ENCODE measurements at places on chromosomes 6 and 20.
A peak's percentile ranks its signal among the peaks of the same experiment; 100 is the strongest.

DNA sequence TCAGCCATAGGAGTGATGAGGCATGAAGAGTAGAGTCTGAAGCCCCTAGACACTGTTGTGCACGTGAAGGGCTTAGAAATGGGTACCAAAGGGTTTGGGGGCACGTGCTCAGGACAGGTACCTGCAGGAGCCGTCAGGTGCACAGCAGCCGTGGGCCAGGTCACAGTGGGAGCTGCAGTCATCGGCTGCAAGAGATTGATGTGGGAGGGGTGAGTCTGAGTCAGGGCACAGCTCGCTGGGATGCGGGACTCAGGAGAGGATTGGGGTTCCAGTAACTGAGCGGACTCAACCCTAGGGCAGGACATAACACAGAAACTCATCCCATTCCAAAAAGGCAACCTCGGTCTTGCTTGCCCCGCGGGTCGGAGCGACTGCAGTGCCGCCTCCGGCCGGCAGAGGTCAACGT lies 1.1 kb downstream of the DLK2 start:
- peak; percentile 83 for DNase-seq

GRCh38 chr6:131469130-131469529 lies 103.9 kb upstream of the ARG1 start:
- DNase-seq = no peak

- DNase-seq = no peak
These were observed 1076.1 kb upstream of the ADGRB3 start for GRCh38 chr6:67558985-67559384.

GRCh38 chr6:170371080-170371479 lies 64.5 kb downstream of the FAM120B start:
- no peak for DNase-seq

GRCh38 chr6:43287717-43288679 lies 10.1 kb upstream of the SLC22A7 start:
- DNase-seq = no peak

DNA sequence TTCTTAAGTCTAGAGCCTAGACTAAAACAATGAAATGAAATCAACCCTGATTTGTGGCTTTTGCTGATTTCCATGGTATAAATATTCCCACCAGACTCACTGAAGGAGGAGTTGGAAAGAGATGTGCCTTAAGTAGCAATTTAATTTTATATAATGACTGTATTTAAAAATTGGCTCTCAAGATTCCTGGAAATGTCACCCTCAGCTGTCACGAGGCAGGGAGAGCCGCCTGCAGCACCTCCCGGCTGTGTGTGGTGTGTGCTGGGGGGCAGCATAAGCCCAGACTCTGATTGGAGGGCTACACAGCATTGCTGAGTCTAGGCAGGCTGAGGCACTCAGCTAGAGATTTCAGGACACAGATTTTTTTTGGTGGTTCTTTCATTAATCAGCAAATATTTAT lies 40.6 kb upstream of the TMEM181 start:
- DNase-seq = no peak

DNA sequence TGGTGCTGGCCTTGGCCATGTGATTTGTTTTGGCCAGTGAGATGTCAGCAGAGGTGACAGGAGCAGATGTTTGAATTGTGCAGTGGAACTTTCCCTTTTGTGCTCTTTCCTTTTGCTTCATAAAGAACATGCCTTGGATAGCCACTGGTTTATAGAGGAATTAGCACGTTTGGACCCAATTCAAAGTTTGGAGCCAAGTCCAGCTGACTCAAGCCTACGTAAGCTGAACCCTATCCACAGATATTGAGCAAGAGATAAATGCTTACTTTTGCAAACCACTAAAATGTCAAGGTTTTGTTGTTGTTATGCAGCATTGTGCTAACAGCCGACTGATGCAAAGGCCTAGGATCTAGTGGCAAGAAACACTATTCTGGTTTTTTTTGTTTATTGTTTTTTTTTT lies 230.9 kb upstream of the CITED2 start:
- no peak for DNase-seq

GRCh38 chr6:91613481-91613880 lies 1026.6 kb upstream of the MAP3K7 start:
- DNase-seq = no peak

DNA sequence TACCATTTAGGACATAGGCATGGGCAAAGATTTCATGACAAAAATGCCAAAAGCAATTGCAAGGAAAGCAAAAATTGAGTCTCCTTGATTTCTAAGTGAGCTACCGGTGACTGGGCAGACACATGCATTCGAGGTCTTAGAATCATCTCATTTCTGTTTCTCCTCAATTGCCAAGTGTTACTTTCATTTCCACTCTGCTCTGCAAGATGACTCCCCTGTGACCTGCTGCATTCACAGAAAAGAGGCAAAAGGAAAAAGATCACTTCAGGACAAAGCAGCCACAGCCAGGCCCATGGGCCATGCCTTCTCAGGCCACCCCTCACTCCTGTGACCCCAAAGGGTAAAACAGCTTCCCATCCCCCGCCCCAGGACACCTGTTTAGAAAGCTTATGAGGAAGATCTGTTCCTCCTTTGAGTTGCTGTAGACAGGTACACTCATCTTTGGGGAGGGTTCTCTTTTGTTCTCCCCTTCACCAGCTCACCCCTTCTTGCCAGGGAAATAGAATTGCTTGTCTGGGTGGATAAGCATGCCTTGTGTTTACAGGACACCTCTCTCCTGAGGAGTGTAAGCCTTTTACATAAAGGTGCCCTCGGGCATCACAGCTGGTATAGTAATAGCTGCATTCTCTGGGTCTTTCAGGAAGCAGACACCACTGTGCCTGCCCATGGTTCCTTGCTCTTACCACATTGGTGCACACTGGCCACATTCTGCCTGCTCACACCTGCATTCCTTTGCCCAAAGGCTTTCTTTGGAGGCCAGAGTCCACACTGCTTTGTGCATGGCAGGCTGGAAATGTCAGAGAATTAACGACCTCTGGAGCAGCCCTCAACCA lies 105.0 kb downstream of the SLC24A3 start:
- peak; percentile 38 for DNase-seq

GRCh38 chr6:148952147-148953035 lies 205.6 kb downstream of the UST start:
- no peak for DNase-seq

- DNase-seq = peak; percentile 20
These were observed 544 bp upstream of the ACAT2 start for GRCh38 chr6:159761129-159761872.

DNA sequence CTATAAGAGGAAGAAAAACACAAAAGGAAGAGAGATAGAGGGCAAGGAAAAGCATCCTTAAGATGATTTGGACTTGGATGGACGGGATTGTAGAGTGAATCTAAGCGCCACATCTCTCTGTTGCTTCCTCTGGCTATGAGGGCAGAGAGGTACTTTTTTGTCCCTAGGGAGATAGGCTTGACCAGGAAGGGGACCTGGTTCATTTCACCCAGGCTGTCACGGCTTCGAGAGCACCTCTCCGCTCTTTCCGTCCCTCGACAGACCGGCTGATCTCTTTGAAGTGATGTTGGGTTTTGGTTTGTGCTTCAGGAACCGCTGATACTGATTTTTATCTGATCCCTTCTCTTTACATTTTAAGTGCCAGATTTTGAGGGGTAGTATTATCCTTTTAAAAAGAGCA lies 19.6 kb downstream of the NKX2-4 start:
- DNase-seq = no peak

GRCh38 chr6:98980819-98981218 lies 33.1 kb upstream of the FBXL4 start:
- no peak for DNase-seq

DNA sequence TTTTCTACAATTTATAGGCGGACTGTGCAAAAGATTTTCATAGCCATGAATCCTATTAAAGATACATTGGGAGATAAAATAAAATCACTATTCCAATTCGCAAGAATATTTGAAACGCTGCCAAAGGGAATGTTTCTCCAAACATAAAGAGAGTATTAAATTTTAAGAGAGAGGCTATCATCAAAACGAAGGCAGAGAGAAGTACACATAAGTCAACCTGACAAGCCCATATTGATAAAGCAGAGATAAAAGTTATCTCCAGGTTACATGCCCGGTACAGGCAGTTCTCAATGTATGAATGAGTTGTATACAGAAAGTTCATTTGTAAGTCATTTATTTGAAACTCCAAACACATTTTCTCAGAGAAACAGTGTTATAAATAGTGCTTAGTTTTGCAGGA lies 193.1 kb downstream of the ATXN1 start:
- no peak for DNase-seq

- DNase-seq = no peak
These were observed 114.3 kb upstream of the PLEKHG1 start for GRCh38 chr6:150485161-150485958.

DNA sequence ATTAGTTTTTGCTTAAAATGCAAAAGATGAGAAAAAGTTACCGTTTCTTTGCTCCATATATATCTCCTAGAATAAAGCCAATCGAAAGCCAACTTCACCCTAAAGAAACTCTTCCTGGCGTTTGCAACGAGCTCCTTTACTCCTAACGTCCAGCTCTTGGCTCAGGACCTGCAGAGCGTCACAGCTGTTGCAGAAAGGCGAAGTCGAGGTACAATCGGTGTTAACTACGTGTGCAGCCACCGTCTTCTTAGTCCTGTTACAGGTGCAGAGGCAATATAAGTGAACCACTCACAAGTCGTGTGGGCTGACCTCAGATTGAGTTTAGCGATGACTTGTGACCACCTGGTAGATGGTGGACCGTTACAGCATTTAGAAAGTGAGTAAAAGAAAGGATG lies 113.1 kb downstream of the TRIM27 start:
- DNase-seq = no peak

GRCh38 chr6:150001295-150002008 lies 23.9 kb downstream of the RAET1L start:
- peak; percentile 60 for DNase-seq

GRCh38 chr6:113669606-113670005 lies 187.5 kb upstream of the MARCKS start:
- DNase-seq = no peak

- peak; percentile 30 for DNase-seq
These were observed 78.5 kb downstream of the CBFA2T2 start for GRCh38 chr20:33568378-33568777.

GRCh38 chr6:97586344-97586743 lies 303.3 kb upstream of the MMS22L start:
- DNase-seq = no peak

All from GM10248 (cell line).